NCI-H524 treated with DMSO at 0.1 percent for 48 hours (cell line): ENCODE measurements at places on chromosomes 2 and 18.

DNA sequence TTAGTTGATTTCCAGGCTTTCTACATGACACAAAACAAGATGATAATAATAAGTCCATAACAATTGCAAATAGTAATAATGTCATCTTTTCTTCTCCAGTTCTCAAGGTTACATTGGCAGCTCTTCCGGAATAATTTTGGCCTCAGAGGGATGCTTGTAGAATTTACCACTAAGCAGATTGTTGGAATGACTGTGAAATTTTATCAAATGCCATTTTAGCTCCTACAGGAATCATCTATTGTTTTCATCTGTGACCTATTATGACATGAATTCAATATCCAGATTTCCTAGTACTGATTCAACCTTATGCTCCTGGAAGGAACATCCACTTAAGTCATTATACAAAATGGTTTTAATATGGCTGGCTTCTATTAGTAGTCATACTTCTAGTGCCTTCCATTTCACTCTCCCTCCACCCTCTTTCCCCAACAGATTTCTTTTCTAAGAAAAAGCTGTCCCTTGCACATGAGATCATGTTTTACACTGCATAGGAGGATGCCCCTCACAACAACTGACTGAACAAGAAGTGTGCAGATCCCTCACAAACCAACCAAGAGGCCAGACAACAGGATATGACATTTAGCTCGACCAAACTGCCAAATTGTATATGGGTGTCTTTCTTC lies 200.0 kb downstream of the DNER start:
- no peak for DNase-seq

GRCh38 chr2:60544062-60544461 lies 9.4 kb downstream of the BCL11A start:
- no peak for DNase-seq

GRCh38 chr18:8844721-8845148 lies 139.4 kb downstream of the MTCL1 start:
- no peak for DNase-seq

DNA sequence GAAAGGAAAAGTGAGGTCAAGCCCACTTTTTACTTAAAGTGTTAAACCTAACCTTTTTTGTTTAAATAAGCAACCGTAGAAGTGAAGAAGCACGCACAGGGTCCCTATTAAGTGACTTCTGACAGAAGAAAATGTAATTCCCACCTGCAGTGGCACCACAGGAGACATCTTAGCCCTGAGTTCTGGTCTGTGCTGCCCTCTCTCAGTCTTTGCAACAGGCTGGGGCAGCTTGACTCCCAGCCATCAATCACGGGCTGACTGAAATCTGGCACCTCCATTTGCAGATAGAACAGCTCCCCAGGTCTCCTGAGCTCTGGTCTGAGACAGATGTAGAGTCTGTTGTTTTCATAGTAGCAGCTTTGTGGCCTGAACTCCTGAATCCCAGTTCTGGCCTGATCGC lies 170.0 kb downstream of the LTBP1 start:
- no peak for DNase-seq

GRCh38 chr2:241052677-241053360 lies 49.3 kb downstream of the MTERF4 start:
- DNase-seq = no peak

DNA sequence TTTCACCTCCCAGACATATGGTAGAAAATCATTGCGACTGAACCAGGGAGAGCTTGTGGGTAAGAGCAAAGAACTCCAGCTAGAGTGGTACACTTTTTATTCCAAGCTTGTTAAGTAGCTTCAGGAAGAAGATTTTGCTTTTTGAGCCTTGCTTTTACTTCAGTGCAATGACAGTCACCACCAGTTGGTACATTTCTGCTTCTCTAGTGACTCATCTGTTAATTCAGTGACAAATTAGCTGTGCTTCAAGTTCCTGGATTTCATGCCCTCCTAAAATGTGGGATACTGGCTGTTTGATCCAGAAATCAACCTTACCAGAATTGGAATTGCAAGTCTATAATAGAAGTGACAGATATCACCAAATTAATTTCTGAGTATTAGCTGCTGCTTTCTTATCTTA lies 117.6 kb upstream of the TTN start:
- no peak for DNase-seq

- DNase-seq = no peak
Observed at GRCh38 chr2:238106698-238107524, 6.8 kb downstream of the ESPNL start.

DNA sequence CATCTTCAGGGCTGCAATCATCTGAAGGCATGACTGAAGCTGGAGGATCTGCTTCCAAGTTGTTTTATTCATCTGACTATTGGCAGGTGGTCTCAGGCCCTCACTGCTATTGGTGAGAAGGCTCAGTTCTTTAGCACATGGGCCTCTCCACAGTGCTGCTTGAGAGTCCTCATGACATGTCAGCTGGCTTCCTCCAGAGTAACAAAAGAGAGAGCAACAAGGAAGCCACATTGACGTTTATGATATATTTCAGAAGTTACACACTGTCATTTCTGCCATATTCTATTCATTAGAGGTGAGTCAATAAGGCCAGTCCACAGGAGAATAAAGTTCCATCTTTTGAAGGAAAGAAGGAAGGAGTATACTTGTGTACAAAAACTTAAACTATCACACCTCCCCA lies 7.9 kb upstream of the SIGLEC15 start:
- DNase-seq = no peak

DNA sequence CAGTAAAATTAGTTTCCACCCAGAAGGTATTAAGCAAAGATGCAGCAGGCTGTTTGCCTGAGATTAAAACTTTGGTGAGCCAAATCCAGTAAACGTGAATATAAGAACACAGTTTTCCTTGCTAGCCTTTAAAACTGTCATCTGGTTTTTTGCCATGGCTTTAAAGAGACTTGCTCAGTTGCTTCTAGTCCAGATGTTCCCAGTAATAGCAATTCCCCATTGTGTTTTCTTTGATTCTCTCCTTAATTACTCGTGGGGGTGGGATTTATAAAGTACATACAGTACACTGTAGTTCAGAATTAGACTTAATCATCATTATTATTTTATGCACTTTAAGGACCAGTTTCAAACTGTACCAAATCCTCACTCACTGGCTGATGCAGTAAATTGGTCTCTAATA lies 303.5 kb upstream of the ZNF804A start:
- no peak for DNase-seq

- DNase-seq = no peak
Observed at GRCh38 chr18:70931942-70932814, 643.3 kb downstream of the SOCS6 start.

DNA sequence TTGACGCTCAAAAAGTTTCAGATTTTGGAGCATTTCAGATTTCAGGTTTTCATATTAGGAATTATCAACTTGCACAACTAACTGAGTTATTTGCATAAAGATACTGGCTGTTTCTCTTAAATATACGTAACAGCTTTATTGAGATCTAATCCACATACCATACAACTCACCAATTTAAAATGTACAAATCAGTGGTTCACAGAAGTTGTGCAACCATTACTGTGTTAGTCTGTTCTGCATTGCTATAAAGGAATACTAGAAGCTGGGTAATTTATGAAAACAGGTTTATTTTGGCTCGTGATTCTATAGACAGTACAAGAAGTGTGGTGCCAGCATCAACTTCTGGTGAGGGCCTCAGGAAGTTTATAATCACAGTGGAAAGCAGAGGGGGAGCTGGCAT lies 8.2 kb downstream of the ATIC start:
- DNase-seq = no peak

DNA sequence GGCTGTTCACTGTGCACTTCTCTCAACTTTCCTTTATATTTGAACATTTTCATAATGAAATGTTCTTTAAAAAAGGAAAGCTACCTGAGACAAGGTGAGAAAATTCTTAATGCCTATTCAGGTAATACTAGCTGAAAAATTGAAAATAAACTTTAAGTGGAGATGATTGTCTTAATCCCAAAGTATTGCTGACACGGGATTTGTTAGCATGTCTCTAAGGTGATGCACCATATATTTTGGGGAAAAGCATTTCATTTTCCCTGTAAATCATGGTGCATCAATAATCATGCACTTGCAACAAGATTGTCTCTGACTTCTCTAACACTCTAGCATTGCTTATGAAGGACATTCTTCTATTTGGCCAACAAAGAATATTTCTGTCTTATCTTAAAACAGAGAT lies 848.0 kb downstream of the DPP10 start:
- DNase-seq = no peak

- DNase-seq = no peak
Observed at GRCh38 chr2:35410431-35411061, 945.0 kb upstream of the CRIM1 start.

GRCh38 chr2:36912695-36913094 lies 53.6 kb downstream of the STRN start:
- DNase-seq = no peak

DNA sequence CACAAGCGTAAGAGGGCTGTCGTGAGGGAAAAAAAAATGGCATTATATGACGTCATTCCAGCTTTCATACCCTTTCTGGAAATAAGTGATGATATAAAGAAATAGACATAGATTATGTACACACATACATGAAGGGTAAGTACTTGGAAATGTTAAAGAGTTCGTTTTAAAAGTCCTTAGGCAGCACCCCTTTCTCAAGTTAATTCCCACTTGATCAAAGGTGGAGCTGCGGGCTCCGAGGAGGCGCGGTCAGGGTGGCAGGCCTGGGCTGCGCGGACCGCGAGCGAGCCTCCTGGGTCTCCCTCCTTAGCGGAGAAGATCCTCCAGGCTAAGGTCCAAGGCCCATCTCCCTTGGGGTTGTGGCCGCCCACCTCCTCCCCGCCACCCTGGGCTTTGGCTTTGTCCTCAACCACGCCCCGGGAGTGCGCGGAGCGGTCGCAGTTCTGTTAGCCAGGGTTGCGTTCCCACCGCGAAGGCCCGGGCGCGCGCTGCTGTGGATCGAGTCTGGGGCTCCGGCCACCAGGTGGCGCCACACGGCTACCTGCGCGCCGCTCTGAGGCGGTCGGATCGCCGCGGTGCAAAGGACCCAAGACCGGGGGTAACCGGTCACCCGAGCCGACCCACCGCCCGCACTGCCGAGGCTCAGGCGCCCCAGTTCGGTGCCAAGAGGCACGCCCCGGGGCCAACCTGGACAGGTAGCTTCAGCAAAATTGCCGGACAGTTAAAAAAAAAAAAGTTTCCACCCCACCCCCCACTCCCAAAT lies 66.8 kb downstream of the HNRNPLL start:
- no peak for DNase-seq

DNA sequence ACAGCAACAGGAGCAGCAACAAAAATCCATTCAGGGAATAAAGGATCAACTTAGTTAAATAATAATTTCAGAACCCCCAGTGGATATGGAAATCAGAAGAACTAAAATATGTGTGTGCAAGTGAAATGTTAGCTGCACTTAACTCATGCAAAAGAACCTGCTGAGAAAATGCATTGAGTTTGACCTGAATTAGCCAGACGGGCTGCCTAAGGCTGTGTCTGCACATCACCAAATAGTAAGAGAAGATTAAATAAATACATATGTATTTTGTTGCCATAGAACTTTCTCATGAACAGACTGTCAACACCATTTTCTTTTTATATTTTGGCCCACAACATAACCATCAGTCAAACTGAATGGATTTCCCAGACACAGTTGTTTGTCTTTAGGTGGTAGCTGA lies 262.0 kb upstream of the PIK3C3 start:
- DNase-seq = no peak

- DNase-seq = no peak
Observed at GRCh38 chr2:28636491-28636890, 115.1 kb upstream of the PPP1CB start.

DNA sequence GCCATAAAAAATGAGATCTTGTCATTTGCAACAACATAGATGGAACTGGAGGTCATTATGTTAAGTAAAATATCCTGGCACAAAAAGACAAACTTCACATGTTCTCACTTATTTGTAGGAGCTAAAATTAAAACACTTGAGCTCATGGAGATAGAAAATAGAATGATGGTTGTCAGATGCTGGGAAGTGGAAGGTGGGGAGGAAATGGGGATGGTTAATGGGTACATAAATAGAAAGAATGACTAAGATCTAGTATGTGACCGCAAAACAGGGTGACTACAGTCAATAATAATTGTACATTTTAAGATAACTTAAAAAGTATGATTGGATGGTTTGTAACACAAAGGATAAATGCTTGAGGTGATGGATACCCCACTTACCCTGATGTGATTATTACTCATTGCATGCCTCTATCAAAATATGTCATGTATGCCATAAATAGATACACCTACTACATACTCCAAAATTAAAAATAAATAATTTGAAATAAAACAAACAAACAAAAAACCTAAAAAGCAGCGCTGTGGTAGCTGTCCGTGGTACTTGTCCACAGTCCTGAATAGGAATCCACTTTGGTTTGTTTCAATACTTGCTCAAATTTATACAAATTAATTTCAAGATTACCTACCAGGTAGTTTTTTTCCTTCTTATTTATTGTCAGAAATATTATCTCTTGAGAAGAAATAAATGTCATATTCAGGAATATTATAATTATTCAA lies 224.5 kb downstream of the DLGAP1 start:
- DNase-seq = no peak

DNA sequence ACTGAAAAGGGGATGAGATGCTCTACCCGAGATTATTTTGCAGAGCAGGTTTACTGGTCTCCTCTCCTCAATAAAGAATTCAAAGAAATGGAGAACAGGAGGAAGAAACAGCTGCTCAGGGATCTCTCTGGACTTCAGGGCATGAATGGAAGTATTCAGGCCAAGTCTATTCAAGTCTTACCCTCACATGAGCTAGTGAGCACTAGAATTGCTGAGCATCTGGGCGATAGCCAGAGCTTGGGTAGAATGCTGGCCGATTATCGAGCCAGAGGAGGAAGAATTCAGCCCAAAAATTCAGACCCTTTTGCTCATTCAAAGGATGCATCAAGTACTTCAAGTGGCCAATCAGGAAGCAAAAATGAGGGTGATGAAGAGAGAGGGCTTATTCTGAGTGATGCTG lies 60.0 kb downstream of the PIKFYVE start:
- DNase-seq = no peak

DNA sequence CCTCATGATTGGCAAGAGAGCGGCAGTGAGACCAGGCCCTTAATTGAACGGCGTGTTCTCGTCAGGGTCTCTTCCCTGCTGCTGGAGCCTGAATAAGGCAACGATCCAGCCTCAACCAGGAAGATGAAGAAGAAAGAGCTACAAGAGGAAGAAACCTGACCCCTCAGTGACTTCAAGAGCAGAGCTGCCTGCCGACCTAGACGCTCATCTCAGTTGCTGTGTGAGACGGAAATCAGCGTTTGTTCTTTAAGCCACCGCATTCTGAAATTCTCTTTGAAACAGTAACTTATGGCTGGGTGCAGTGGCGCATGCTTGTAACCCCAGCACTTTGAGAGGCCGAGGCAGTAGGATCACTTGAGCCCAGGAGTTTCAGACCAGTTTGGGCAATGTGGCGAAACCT lies 29.6 kb upstream of the KCNG3 start:
- no peak for DNase-seq
